ENCODE measurements at places on chromosomes 16 and 17.

DNA sequence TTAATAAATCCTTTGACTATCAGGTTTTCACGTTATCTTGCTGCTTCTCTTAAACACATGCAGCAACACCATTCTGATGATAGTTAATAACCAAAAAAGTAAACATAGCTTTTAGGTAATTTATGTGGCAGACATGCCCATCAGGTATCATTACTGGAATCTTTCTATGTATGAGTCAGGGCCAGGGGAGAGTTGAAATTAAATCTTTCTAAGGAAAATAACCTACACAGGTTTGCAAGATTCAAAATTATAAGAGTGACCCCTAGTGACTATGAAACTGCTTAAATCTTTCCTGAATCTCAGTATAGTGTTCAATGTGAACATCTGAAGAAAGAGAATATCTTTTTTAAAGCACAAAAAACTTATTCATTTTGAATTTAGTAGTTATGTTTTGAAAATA lies 666.6 kb downstream of the CDH11 start:
- no peak for DNase-seq

DNA sequence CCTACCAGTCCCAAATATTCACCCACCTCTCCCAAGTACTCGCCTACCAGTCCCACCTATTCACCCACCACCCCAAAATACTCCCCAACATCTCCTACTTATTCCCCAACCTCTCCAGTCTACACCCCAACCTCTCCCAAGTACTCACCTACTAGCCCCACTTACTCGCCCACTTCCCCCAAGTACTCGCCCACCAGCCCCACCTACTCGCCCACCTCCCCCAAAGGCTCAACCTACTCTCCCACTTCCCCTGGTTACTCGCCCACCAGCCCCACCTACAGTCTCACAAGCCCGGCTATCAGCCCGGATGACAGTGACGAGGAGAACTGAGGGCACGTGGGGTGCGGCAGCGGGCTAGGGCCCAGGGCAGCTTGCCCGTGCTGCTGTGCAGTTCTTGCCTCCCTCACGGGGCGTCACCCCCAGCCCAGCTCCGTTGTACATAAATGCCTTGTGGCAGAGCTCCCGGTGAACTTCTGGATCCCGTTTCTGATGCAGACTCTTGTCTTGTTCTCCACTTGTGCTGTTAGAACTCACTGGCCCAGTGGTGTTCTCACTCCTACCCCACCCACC lies 29.8 kb downstream of the POLR2A start:
- DNase-seq: no peak

- no peak for DNase-seq
Observed at GRCh38 chr16:64280317-64280716, 841.5 kb downstream of the CDH11 start.

DNA sequence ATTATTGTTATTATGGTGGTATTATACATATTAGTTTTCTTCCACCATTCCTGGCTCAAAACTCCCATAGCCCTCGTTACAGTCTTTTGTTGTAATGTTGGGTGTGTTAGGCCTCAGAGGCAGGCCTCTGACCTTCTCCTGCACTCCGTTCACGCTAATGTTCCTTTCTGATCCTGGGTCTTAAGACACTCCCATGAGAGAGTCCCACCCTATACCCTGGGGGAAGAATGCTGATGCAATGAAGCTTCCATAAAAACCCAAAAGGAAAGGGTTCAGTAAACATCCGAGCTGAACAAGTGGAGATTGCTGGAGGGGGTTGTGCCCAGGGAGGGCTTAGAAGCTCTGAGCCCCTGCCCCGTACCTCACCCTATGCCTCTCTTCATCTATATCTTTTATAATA lies 141.3 kb upstream of the NETO2 start:
- DNase-seq: no peak

DNA sequence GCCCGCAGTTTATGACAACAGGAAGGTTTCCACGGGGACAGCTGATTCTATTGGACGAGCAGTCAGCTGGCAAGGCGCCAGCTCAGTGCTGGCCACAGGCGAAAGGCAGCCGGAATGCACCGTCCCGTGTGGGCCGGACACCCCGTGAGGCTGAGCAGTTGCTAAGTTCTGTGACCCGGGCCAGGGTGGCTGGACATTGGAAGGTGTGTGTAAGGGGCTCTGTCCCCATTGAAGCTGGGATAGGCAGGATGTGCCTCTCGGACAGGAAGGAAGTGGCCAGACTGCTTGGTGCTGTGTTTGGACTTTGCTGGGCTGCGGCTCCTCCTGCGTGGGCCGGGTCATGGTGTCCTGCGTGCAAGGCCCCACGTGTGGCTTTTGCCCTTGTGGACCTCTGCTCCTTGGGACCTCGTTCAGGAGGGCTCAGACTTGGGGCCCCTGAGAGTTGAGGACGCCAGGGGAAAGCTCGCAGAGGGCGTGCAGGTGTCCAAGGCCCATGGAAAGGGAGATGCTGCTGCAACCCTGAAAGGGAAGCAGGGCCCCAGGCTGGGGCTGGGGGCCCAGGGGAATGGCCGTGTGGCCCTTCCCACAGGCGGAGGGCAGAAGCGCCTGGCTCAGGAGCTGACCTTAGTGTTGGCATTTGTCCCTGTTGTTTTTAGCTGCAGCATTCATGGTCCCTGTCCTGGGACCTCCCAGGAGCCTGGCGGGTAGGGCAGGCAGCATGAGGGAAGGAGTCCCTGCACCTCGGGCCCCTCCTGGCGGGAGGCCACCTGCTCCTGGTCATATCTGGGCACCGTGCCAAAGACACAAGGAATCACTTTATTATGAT lies 10.0 kb downstream of the BAIAP2 start:
- DNase-seq: no peak

GRCh38 chr17:80476877-80477646 lies 655 bp upstream of the NPTX1 start:
- no peak for DNase-seq

DNA sequence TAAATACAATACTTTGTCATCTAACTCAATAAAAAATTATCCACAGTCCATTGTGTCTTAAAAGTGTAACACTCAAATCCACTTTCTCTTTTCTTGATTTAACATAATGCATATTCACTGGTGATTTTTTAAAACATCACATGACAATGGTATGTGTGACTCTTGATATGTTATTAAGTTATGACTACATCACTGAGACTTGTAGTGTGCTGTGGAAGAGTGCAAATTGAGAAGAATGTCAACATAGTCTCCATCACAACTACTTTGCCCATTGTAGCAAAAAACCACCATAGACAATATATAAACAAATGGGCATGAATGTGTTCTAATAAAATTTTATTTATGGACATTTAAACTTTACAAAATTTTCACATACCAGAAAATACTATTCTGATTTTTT lies 380.7 kb upstream of the PMFBP1 start:
- DNase-seq: no peak

DNA sequence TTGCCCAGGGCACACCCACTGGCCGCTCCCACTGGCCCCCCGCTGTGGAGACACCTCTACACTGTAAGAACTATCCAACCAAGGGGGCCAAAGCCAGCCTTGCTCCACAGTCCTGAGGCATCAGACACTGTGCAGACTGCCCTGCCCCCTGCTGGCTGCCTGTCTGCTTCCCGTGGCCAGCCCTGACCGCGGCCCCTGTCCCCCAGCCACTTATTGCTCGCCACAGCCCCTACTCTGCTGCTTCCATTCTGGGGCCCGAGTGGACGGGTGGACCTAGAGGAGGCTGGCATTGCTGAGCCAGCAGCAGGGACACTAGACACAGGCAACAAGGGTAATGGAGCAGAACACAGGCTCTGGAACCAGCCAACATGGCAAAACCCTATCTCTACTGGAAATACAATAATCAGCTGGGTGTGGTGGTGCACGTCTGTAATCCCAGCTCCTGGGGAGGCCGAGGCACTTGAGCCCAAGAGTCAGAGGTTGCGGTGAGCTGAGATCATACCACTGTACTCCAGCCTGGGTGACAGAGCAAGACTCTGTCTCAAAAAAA lies 19.7 kb upstream of the LRRC37A3 start:
- no peak for DNase-seq

GRCh38 chr17:68033636-68034451 lies 1.7 kb upstream of the KPNA2 start:
- no peak for DNase-seq

DNA sequence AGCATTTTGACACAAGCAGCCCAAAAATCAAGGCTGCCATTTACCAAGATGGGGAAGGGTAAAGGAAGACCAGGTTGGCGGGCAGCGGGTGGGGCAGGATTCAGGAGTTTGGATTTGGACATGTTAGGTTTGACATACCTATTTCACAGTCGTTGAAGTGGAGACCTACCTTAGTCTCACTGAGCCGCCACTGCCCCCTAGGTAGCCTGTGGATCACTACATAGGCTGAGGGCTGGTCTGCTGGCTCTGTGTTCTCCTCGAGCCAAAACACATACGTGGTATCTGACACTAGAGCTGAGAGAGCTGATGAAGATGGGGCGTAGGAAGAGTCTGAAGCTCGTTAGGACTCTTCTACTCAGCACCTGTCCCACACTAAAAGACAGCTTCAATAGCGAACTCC lies 115.1 kb downstream of the HIC1 start:
- no peak for DNase-seq

DNA sequence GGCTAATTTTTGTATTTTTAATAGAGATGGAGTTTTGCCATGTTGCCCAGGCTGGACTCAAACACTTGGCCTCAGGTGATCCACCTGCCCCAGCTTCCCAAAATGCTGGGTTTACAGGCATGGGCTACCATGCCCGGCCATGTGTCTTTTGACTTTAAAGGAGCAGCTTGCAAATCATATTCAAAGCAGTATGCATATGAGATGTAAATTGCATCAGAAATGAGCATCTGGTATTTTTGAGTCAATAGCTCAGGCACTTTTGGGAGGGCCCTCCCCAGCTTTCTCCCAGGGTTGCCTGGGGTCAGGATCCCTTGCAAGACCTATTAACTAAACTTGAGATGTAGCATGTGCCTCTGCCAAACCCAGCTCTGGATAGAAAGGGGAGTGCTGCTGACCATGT lies 21.5 kb downstream of the EPOP start:
- no peak for DNase-seq

DNA sequence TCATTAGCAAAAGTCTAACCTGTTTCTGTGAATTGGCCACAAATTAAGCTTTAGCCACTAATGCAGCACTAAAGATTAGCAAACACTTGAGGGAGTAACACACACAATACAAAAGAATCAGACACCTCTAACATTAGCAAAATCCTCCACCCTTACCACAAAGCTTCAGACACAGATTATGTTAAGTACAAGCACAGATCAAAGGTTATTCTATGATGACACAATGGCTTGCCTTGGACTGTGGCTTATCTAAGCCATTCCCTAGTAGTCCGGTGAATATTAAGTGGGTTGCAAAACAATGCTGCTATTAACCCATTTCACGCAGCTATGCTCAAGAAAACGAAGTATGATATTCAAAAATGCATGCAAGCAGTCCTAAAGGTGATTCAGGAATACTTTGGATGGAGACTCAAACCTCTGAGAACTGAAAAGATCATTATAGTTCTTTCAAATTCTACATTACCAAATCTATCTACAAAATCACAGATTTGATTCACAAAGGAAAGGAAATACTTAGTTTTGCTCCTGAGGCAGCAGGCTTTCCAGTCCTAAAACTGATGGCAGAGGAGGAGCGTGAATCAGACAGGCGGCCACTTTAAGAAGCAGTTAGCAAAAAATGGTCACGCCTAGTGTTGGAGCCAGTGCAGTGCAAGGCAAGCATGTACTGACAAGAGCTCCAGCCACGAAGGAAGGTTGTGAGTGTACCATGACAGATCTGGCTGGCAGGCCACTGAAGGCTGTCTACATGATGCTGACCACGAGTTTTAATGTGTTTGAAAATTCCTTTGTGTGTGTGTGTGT lies 67.2 kb downstream of the PARN start:
- DNase-seq: no peak

GRCh38 chr16:58201163-58201562 lies 3.3 kb upstream of the CSNK2A2 start:
- DNase-seq: no peak

- DNase-seq: no peak
Observed at GRCh38 chr17:31294231-31294630, 2.8 kb downstream of the OMG start.

DNA sequence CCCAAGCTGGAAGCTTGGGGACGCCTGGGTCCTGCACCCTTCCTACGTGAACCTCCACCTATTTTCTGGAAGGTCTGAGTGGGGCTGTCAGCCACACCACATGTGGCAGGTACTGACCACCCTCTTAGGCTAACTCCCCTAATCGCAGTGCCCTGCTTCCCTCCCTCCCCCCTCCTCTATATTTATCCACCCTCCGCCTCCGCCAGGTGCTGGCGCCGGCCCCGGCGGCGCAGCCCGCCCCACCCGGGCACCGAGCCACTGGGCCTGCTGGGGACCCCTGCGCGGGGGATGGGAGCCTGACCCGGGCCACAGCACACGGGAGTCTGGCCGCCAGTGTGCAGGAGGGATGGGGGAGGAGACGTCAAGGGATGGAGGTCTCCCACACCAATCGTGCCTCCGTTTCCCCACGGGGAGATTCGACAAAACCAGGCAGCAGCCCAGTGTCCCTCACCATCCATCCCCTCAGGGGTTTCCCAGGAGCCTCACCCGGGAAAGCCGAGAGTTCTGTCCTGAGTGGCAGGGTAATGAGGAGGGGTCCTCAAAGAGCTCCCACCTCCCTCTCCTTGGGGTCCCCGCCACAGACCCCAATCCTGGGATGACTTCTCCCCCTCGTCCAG lies 1.3 kb downstream of the PLEKHH3 start:
- DNase-seq: no peak

GRCh38 chr16:48300391-48300856 lies 53.1 kb upstream of the ABCC11 start:
- no peak for DNase-seq

- DNase-seq: no peak
Observed at GRCh38 chr17:64459284-64459747, 10.4 kb downstream of the MILR1 start.

- no peak for DNase-seq
Observed at GRCh38 chr16:76681296-76681695, 404.1 kb downstream of the CNTNAP4 start.

DNA sequence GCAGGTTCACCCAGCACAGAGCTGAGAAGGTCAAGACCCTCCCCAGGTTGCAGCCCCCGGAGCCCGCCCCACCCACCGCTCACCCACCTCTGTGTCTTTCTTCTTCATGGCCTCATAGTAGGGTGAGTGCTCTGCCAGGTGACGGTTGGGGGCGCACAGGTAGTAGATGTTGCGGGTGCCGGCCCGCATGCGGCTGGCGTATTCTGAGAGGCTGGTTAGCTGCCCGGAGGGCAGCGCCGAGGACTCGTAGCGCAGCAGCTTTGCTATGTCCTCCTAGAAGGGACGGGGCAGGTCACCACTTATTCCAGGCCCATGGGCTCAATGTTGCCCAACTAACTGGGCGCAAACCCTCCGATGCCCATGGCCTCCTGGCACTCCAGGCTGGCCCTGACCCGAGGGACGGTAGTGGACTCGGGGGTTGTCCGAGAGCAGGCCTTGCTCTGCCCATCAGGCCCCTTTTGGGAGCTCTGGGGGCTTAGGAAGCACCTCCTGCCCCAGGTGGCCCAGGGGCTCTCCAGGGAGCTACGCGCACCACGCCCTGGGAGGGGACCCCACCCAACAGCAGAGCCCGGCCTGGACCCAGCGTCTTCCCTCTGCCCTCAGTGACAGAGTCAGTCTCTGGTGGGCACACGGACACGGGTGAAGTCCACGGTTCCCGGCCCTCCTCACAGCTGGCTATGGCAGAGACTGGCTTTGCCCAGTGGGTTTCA lies 9.9 kb downstream of the DNASE1 start:
- DNase-seq: no peak

All from T-helper 22 cell (primary cell).